ENCODE measurements at places on chromosomes 12 and 14.
A peak's percentile ranks its signal among the peaks of the same experiment; 100 is the strongest.

- no peak for DNase-seq
Observed at GRCh38 chr12:55733021-55733555, 4.3 kb upstream of the CD63 start.

DNA sequence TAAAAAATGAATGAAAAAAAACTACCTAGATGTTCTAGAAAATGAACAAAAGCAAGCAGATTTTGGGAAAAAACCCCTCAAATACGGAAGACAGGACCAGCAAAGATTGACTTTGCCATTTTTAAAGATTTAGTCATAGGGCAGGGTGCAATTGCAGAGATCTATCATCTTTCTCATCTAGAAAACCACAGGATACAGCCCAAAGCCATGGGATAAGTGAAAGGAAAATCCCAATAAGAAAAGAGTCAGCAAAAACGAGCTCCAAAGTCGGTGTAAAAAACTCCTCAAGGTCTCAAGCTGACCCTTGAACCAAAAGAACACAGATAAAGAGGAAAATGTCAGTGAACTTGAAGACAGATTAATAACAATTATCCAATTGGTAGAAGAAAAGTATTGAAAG, 28.0 kb downstream of the CEP290 start:
- no peak for DNase-seq

DNA sequence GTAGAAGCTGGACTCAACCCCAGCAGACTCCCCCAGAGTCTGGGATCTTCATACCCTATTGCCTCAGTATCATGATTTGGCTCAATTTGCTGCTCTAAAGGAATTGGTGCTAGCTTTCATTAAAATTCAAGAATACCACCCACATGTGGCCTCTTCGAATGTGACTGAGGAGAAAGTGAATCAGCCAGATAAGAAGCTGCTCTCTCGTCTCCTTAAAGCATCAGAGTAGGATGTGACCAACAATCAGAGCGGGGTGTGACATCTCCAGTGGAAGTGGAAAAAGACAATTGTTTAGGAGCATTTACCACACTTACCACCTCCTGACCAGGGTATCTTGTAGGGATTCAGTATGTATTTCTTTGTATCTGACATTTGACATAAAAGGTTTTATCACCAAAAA, 278.2 kb upstream of the DIO2 start:
- no peak for DNase-seq

GRCh38 chr12:117046011-117046369, 53.2 kb downstream of the TESC start:
- no peak for DNase-seq

GRCh38 chr12:104263026-104263425, 40.5 kb upstream of the EID3 start:
- no peak for DNase-seq

DNA sequence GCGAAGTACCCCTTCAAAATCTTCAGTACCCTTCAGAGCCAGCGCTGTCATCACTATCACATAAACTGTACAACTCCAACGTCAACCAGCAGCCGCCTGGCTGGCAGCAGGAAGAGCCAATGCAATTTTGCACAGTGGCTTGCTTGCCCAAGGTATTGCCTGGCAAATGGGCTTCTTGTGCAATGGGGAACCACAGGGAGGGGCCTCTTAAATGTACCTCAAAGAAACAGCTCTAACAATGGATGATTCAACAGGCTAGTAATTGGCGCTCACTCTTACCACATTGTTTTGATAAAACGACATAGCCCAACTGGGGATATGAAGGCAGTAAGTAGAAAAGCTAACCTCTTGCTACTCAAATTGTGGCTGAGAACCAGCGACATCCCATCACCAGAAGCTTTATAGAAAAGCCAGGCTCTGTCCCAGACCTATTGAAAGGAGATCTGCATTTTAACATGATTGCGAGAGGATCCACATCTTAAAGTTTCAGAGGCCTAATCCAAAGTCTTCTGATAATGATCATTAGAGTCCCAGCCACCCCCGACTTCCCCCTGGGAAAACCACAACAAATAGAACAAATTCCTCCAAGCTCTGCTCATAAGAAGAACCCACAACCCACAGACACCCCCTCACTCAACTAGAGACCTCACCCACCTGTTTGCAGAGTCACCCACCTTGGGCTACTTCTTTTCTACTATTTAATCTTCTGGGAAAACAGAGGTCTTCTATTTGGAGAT, 125.3 kb upstream of the HIF1A start:
- DNase-seq = no peak

GRCh38 chr14:60488175-60488574, 2.3 kb upstream of the C14orf39 start:
- DNase-seq = no peak

- no peak for DNase-seq
Observed at GRCh38 chr14:47389535-47389934, 285.9 kb downstream of the MDGA2 start.

DNA sequence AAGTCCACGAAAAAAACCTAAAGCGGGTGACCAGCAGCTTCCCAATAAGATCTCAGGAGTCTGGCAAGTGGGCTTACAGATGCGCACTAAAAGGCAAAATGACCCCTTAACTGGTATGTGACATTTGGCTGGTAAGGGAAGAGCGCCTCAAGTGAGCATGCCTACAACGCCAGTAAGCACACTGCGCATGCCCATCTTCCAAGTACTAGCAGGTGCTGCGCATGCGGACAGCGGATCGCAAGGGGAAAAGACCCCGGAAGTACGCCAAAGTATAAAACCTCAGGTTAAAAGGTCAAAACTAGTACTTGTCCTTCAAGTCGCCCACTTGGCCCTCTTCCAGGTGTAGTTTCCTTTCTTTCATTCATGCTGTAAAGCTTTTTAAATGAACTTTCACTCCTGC, 518.5 kb upstream of the MDGA2 start:
- DNase-seq = peak; percentile 76

- DNase-seq = no peak
Observed at GRCh38 chr12:12180575-12180974, 86.3 kb downstream of the LRP6 start.

- no peak for DNase-seq
Observed at GRCh38 chr12:3748620-3749019, 4.3 kb downstream of the CRACR2A start.

DNA sequence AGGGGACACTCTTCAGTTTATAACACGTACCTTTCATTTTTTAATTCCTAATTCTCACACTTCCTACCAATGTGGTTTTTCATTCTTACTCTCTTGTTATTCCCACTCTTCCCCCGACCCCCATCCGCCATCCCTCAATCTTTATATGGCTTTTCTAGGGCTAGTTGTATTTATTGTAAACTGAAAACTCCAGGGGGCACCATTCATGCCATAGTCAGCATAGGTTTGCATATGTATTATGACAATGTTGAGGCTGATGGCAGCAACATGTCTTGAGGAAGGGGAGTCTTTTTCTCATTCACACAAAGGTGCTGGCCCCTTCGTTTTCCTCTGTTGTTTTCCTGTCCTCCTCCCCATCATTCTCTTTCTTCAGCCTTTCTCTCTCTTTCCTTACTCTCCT, 27.7 kb upstream of the LTA4H start:
- DNase-seq = no peak

DNA sequence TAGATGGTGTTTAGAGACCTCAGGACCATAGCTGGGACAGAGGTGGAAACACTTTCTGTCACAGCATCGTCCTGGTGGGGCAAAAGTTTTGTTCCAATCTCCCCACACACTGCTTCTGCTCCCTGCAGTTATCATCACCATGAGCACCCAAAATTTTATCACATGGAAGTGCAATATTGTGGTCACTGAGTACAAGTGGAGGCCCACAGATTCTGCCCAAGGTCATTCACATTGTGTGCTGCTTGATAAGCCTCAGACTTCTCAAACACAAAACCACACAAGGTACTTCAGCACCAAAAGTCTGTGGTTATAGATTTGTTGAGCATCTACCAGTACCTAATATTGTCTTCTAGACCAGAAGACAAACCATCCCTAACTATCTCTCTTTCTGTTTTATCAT, 554 bp upstream of the KRT77 start:
- DNase-seq = no peak

DNA sequence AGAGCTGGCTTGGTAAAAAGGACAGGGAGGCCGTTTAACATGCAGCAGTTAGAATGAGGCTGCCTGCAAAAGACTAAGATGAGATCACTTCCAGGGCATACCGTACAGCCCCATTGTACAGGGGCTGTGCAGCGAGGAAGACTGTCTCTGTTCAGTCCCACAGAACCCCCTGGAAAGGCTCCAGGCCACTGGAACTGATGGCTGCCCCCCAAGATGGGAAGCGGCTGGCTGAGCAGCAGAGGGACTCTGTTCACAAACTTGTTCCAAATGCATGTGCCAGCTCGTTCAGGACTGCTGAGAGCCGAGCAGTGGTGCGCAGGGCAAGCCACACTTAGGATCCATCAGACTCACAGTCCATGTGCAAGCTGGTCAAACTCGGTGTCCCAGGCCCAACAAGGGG, 82.9 kb downstream of the CHGA start:
- no peak for DNase-seq

GRCh38 chr12:12777092-12777491, 8.4 kb upstream of the APOLD1 start:
- no peak for DNase-seq

GRCh38 chr14:58646479-58646878, 8.7 kb downstream of the DACT1 start:
- peak; percentile 75 for DNase-seq

DNA sequence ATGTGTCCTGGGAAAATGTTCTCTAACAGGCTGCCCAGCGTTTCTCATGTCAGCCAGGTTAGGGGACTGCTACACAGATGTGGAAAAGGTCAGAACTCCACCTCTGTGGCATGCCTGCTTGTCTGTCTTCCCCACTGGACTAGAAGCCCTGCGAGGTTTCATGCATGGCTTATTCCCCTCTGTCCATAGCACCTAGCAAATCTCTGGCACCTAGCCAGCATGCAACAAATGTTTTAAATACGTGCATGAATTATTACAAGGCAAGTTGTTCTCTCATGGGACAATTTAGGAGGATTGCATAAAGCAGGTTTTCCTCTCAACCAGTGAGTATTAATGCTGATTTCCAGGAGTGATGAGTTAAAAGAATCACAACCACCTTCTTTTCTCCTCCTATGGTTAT, 21.4 kb upstream of the KCNK13 start:
- no peak for DNase-seq

DNA sequence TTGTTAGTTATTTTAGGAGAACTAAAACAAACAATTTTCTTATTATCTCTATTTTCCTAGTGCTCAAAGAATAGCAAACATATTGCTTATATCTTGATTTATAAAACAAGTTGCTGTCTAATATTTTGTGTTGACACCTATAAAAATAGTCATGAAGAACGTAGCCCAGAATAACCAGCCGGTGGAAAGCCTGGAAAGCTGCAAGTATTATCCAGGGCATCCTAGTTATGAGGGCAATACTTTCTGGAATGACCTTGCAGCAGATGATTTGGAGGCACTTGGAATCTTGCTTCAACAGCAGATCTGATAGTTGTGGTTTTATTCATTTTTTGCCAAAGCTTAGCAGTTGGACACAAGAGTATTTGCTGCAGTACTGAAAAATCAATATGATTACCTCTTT, 948.7 kb downstream of the LRFN5 start:
- no peak for DNase-seq

DNA sequence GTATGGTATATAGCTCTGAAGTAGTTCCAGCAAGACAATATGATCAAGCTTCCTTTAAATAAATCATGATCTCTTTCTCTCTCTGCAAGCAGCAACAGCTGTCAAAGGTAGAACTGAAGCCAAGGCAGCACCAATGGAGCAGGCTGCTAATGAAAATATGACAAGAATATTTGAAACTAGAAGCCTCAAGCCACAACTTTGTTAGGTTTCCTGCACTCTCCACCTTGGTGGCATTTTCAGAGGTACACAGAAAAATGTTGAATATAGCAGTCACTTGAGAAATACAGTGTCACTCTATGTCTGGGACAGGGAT, 43.8 kb upstream of the PSMA6 start:
- no peak for DNase-seq

DNA sequence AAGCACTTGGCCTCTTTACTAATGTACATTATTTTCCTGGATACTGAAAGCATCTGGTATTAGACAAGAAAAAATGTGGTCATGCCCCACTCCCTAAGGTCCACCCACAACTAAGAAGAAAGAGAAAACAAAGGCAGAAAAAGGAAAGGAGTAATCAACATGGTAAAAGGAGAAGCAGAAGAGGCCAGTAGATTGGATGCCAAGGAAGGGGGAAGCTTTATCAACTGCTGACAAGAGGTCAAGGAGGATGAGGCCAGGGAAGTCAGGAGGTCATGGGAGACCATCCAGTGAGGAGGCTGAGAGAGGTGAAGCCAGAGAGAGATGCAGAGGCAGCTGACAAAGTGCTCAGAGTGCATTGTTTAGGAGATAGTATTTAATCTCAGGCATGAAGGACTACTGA, 383.5 kb downstream of the ZFP36L1 start:
- DNase-seq = no peak

Measured in testis (tissue), 5 donors.